Small intestine (tissue), 16 donors: ENCODE measurements at places on chromosomes 5 and 9. TPM values are rescaled to one million over a fixed set of nuclear protein-coding genes. Genes with fewer than 3 reads are reported as not detected.

DNA sequence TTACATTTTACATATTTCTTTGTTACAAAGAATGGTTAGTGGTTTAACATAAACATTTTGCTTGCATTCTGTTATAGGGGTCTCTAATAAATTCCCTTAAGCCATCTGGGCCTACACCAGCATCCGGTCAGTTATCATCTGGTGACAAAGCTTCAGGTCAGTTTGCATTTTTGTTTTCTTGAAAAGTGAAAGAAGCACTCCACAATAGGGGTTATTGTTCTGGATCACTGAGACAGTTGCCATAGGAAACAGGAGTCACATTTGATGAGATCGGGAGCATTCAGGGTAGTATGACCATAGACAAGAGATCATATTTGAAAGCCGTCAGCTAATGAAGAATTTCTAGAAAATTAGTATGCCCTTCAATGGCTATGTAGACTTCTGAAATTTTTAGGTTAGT is 63.6 kb downstream of the NUP214 start:
- no peaks in the 10 kb centered on the region for H3K4me1 ChIP-seq
- peaks cover 8% of the 10 kb centered on the region for H3K36me3 ChIP-seq
- DNase-seq: no peak
- no peak overlapping the region for H3K4me3 ChIP-seq

DNA sequence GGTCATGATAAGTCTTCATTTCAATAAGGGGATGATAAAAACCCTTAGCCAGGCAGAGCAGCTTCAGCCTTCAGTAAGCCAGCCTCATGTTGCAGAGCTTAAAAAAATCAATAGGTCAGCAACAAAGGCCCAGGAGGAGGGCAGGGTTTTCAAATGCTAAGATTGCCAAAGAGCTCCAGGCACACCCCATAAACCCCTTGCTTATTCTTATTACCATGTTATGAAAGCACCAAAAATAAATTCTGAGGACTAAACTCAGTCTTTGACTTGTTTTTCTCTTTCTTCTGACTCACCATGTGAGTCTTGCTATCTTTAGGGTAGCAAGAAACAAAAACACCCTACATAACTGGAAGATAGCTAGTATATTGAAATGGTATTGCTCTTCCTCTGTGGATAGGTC is 317.1 kb downstream of the KCTD16 start:
- no peaks in the 10 kb centered on the region for H3K36me3 ChIP-seq
- no peak overlapping the region for H3K4me3 ChIP-seq
- no peak for DNase-seq
- H3K27ac ChIP-seq: no peak overlapping the region

OR1J2 gene
- polyA plus RNA-seq: not detected

TRIM36 gene
- polyA plus RNA-seq: 7.4 TPM

DNA sequence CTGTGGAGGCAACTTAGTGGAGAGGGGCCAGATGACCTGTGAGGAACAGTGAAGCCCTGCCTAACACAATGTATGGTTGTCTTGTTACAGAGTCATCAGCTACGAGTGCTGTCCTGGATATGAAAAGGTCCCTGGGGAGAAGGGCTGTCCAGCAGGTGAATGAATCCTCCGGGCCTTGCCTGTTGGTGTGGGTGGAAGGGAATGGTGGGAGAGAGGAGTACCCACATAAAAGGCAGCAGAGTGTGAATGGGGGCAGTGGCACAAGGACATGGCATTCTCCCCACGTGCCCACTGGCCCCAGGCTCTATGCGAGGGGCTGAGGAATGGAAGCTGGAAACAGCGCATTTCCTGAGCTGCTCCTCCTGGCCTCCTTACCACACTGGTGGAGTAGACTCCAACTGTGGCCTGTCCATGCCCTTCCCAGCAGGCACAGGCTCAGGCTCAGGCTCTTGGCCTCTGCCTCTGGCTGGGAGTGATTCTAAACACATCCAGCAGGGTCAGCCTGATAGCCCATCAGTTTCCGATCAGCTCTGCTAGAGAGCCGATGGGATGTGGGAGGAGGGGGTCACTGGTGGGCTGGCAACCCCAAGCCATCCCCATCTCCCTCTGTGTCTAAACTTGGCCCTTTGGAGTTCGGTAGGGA is 15.3 kb downstream of the TGFBI start:
- H3K4me1 ChIP-seq: peaks cover 3% of the 10 kb centered on the region
- no peak for DNase-seq
- H3K36me3 ChIP-seq: no peaks in the 10 kb centered on the region
- H3K4me3 ChIP-seq: no peak overlapping the region
- H3K27ac ChIP-seq: no peak overlapping the region

GRCh38 chr5:72628771-72629371 is 121.7 kb upstream of the ZNF366 start:
- peak; percentile 30 for DNase-seq
- H3K4me3 ChIP-seq: no peak overlapping the region
- no peaks in the 10 kb centered on the region for H3K36me3 ChIP-seq

DNA sequence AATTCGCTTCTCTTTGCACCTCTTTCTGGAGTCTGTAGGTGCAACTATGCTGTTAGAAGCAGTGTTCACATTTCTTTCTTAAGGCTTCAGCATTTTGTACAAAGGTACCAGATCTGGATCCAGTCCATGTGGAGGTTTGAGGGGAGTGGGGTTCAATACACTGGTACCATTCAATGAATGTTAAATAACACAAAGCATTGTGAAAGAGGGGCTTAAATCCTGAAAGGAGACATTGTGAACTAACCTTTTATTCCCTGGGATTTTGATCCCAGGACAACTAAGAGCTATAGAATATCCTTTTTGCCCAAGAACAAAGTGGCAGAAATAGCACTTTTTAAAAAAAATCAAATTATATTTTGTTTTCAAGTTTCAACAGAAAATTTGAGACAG is 107.7 kb upstream of the VCAN start:
- H3K27me3 ChIP-seq: no peaks in the 10 kb centered on the region
- DNase-seq: no peak
- H3K27ac ChIP-seq: no peak overlapping the region
- no peak overlapping the region for H3K4me3 ChIP-seq

DNA sequence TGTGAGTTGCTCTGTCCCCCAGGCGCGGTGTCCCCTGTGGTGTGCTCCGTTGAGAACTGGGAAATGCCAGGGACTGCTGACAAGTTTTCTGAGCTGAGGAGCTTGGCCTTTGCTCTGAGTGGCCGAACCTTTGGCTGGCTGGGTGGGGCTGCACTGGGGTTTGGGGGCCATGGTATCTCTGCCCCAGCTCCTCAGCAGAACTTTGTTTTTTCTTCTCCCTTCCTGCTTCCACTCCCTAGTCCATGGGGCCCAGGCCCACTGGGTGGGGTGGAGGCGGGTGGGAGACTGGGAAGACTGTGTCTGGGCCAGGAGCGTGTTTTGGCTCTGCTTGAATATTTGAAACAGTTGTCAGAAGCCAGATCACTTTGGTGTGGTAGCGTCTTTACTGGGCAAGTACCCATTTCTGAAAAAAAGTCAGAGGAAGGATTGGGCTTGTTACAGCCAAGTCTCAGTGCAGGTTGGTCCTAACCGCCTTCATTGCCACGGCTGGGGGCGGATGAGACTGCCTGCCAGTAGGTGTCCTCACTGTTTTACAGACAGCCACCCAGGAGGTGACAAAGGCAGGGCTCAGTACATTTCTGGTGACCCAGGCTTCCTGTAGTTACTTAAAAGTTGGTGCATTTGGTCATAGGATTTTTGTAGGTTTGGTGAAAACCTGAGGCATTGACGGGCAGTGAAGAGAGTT is 92.7 kb downstream of the DAB2IP start:
- H3K4me1 ChIP-seq: peaks cover 2% of the 10 kb centered on the region
- H3K27me3 ChIP-seq: no peaks in the 10 kb centered on the region
- H3K36me3 ChIP-seq: peaks cover 63% of the 10 kb centered on the region

GRCh38 chr5:155254399-155254798 is 240.8 kb downstream of the KIF4B start:
- no peak overlapping the region for H3K27ac ChIP-seq
- H3K4me1 ChIP-seq: no peaks in the 10 kb centered on the region
- no peaks in the 10 kb centered on the region for H3K36me3 ChIP-seq

- no peaks in the 10 kb centered on the region for H3K27me3 ChIP-seq
- DNase-seq: no peak
- H3K36me3 ChIP-seq: peaks cover 6% of the 10 kb centered on the region
- no peak overlapping the region for H3K27ac ChIP-seq
These were observed 36.6 kb downstream of the NCS1 start for GRCh38 chr9:130208600-130209347.

FCN2 gene
- polyA plus RNA-seq: not detected

ZNF618 gene
- 0.22 TPM for polyA plus RNA-seq

- H3K27ac ChIP-seq: no peak overlapping the region
- no peak overlapping the region for H3K4me3 ChIP-seq
- no peaks in the 10 kb centered on the region for H3K4me1 ChIP-seq
- no peaks in the 10 kb centered on the region for H3K27me3 ChIP-seq
- DNase-seq: no peak
- H3K36me3 ChIP-seq: no peaks in the 10 kb centered on the region
These were observed 379.8 kb downstream of the TRIM36 start for GRCh38 chr5:114789773-114790402.

DNA sequence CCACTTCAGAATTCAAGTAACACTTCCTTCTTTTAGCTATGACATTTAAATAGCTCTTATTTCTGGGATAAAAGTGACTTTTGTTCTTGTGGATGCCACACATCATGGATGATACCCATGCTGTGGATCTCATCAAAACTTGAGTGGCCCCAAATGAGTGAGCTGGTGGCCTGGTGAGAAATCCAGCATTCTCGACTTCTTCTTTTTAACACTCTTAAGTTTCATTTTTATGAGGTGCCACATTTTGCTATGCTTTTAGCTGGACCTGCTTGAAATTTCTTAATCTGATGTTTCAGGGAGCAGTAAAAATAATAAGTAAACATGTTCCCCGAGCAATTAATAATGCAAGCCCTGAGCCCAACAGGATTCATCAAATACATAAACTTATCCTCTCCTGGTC is 384.8 kb upstream of the MEF2C start:
- no peak overlapping the region for H3K4me3 ChIP-seq
- H3K36me3 ChIP-seq: no peaks in the 10 kb centered on the region
- H3K27ac ChIP-seq: no peak overlapping the region
- no peak for DNase-seq

SLC25A48 gene
- 2.2 TPM for polyA plus RNA-seq

GRCh38 chr5:151295791-151296477 is 7.6 kb downstream of the SLC36A3 start:
- no peak for DNase-seq

- peaks cover 3% of the 10 kb centered on the region for H3K27me3 ChIP-seq
- DNase-seq: peak; percentile 13
- H3K36me3 ChIP-seq: no peaks in the 10 kb centered on the region
These were observed 59.7 kb downstream of the GGTA1 start for GRCh38 chr9:121439711-121440664.

GRCh38 chr5:56190497-56190896 is 42.6 kb downstream of the ANKRD55 start:
- no peaks in the 10 kb centered on the region for H3K4me1 ChIP-seq
- no peak overlapping the region for H3K27ac ChIP-seq
- H3K27me3 ChIP-seq: no peaks in the 10 kb centered on the region

GRCh38 chr5:96051401-96051830 is 89.8 kb upstream of the ELL2 start:
- H3K27me3 ChIP-seq: no peaks in the 10 kb centered on the region
- no peak for DNase-seq
- no peak overlapping the region for H3K27ac ChIP-seq
- H3K4me1 ChIP-seq: peaks cover 3% of the 10 kb centered on the region

DNA sequence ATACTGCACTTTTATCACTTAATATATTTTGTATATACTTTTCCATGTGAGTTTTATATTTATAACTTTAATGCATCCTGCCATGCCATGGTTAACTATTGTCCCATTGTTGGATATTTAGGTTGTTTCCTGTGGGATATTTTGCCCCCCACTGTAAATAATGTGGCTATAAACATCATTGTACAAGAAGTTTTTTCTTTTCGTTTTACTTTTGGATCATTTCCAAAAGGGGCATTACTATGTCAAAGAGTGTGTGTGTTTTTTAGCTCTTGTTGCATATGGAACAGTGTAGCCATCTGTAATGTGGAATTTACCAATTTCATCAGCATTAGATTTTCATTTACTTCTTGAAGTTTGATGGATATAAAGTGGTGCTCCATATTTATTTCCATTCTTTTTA is 13.3 kb downstream of the ITGA2 start:
- no peaks in the 10 kb centered on the region for H3K27me3 ChIP-seq
- DNase-seq: no peak
- H3K4me1 ChIP-seq: peaks cover 4% of the 10 kb centered on the region
- no peaks in the 10 kb centered on the region for H3K36me3 ChIP-seq

DNA sequence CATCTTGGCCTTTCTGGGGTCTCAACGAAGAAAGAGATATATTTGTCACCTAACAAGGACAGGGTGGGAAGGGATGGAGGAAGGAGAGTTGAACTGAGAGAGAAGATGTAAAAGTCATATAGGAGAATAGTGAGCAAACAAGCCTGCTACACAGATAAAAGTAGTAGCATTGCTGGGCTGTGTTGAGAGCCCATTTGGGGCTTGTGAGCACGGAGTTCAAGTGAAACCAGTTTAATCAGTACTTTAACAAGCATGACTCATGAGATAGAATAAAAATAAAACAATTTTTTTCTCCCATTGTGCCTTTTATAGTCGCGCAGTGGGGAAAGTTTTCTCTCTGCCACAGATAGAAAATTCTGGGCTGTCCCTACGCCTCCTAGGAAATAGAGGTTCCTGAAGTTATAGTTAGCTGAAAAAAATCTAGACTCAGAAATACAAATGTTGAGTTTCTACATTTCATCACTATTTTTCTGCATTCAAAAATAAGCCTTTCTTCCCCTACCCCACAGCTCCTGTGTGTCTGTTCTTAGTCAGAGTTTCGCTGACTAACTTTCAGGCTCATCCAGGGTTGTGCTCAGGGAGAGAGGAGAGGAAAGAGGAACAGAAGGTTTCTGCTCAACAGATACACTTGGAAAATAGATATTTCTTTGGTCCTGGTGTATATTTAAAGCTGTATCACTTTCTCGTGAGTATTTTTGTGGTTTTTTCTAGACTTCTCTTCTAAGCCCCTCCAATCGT is 395.8 kb upstream of the ADAMTSL1 start:
- H3K36me3 ChIP-seq: no peaks in the 10 kb centered on the region
- H3K27me3 ChIP-seq: no peaks in the 10 kb centered on the region
- DNase-seq: no peak
- no peaks in the 10 kb centered on the region for H3K4me1 ChIP-seq

BHMT gene
- polyA plus RNA-seq: not detected

DNA sequence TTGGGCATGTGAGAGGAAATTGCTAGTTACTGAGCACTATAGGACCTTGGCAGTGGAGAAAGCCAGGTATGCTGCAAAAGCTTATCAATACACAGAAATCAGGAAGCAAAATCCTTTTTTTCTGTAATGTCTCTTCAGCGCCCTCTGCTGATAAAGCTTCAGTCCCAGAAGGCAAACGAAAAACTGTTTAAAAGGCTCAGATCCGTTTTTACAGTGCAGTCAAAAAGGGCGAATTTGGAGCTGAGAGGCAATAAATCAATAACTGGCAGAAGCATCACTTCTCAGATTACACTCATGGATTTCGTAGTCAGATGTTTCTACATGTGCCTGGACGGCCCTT is 1.1 kb upstream of the MAN2A1 start:
- peaks cover 16% of the 10 kb centered on the region for H3K4me1 ChIP-seq
- peak overlapping the region; percentile 91 for H3K27ac ChIP-seq
- H3K36me3 ChIP-seq: no peaks in the 10 kb centered on the region
- no peaks in the 10 kb centered on the region for H3K27me3 ChIP-seq
- H3K4me3 ChIP-seq: peak overlapping the region; percentile 91

- no peak for DNase-seq
- H3K4me3 ChIP-seq: no peak overlapping the region
- no peaks in the 10 kb centered on the region for H3K4me1 ChIP-seq
- H3K27me3 ChIP-seq: no peaks in the 10 kb centered on the region
- peaks cover 46% of the 10 kb centered on the region for H3K36me3 ChIP-seq
- no peak overlapping the region for H3K27ac ChIP-seq
These were observed 78.1 kb downstream of the CEMIP2 start for GRCh38 chr9:71690063-71690688.

ST6GALNAC4 gene
- polyA plus RNA-seq: 34.7 TPM
